OCI-LY7 (cell line): ENCODE measurements at places on chromosomes 3 and 15.

- no peak for DNase-seq
Measured at GRCh38 chr15:48592933-48593332, 52.6 kb downstream of the FBN1 start.

GRCh38 chr3:193052354-193053045 is 134.8 kb upstream of the MB21D2 start:
- no peak for DNase-seq

DNA sequence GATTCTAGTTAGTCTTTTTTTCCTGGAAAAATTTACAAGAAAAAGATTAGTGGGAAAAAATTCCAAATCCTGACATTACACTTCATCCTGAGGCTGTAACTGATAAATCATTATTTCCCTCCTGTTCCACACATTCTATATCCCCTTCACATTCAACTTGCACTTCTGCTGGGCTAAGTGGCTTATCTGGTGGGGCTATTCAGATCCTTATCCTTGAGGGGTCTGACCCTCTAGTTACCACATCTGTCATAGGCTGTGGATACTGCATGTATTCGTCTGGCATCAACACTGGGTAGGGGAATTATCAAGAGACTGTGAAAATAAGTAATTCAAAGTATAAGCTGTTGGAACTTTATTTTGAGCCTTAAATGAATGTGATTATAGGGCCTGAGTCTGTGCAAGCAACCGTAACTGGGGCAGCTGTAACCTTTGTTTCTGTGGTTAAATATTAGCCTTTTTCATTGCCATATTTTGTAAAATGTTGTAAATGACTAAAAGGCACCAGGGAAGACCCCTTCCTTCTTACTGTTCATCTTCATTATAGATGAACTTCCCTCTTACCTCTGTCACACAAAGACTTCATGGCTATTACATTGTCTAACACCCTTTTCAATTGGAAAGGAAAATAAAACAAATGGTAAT is 28.0 kb upstream of the TEX9 start:
- DNase-seq, result no peak

GRCh38 chr3:31341130-31341529 is 191.6 kb upstream of the STT3B start:
- DNase-seq, result no peak

DNA sequence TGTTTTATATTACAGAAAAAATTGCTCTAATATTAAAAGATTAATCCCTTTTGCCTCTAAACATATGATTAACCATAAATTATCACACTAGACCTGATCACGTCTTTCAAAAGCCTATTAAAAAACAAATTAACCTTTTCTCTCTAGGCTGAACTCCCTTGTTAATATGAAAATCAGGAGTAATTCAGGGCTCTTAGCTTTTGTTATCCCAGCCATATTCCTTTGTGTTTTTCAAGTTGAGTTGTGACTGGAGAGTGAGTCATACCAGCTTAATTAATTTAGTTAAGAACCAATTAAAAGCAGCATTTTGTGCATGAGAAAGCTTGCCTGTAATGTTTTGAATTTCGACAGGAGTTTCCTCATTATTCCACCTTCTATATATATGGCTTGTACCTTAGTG is 385.8 kb downstream of the VGLL3 start:
- no peak for DNase-seq

DNA sequence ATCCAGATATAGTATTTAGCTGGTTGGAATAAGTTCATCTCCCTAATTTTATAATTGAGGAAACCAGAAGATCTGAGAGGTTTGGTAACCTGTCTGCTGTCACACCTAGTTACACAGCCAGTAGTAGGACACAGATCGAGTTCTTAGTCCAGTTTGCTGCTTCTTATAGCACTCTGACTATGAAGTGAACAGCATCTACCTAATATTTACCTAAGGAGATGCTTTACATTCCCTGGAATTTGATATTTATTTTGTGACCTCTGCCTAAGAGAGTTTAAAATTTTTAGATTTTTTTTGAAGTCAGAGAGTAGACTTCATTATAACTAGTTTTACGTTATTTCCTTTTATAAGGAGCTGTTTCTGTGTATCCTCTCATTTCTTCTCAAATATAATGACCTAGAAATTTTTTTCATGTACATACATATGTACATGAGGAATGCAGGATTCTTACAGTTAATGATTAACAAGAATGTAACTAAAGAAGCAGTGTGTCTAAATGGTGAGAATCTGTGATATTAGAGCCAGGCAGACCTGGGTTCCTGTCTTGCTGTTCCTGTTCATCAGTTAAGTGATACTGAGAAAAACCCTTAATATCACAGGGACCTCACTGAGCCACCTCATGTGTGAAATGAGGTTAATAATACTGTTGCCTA is 4.3 kb downstream of the ARHGEF26 start:
- DNase-seq, result no peak

- no peak for DNase-seq
Measured at GRCh38 chr3:158788446-158788845, 13.4 kb upstream of the MFSD1 start.

DNA sequence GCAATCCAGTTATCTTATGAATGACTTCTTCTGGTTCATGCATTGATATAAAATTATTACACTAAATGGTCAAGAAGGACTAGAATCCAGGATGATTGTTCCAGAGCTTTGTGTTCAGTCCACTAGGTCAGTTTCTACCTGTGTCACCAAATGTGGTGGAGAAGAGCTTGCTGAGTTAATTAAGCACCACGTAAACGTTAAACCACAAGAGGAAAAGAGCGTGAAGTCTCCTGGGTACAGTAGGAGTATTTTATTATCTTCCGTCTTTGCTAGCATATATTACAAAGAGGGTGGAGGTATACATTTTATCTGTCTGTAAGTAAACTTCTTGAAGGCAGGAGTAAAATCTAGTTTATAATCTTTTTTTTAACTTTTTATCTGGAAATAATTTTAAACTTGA is 23.5 kb downstream of the CHP1 start:
- peak; percentile 28 for DNase-seq

DNA sequence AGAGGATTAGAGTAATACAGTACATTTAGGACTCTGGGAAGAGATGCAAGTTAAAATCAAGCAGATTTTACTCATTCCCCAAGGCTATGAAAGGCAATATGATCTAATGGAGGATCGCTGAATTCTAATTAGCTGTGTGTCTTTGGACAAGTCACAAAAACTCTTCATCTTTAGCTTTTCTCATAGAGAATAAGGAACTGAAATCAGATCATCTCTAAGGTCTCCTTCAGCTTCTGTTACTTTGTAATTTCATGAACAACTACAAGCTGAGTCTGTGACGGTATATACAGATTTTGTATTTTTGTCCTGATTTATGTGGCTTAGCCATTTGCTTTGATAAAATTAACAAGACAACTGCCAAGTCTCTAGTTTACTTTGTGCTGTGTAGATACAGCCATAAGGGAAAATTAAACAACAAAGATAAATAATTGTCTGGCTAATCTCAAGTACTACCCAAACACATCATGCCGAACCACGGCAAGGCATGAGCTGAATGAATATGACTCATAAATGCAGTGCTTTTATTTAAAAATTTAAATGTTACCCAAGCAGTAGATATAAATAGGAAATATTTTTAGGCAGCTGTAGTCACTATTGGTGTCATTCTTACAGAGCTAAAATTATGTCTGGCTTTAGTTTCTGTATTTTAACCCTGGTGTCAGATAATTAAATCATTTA is 81.5 kb downstream of the GAP43 start:
- DNase-seq, result no peak

GRCh38 chr3:9397906-9398699 is 688 bp downstream of the SETD5 start:
- peak; percentile 38 for DNase-seq

DNA sequence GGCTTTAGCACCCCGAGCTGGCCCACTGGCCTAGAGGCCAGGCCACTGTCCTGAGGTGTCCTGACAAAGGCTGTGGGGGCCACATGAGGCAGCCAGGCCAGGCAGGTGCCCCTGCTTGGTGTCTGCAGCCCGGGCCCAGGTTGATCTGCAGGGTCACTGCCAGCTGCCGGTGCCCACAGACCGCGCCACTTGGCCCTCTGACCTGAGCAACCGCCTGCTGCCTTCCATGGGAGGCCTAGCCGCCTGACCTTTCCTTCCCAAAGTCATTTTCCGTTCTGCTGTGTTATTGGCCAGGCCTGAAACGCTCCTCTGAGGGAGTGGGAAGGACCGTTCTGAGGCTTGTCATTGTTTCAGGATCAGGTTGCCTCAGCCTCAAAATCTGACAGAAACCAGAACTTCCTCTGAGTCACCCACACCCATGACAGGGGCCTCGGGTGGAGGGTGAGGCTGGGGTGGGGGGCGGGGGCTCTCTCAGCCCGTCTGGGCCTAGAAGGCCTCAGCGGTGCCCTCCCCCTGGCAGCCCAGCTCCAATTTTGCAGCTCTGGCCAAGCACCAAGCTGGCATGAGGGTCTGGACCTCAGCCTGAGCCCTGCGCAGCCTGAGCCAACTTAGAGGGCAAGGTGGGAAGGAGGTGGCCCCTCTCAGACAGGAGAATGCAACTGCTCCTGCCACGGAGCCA is 140.7 kb upstream of the MEF2A start:
- no peak for DNase-seq
